NAMALWA (cell line): ENCODE measurements at places on chromosomes 6 and 20.

DNA sequence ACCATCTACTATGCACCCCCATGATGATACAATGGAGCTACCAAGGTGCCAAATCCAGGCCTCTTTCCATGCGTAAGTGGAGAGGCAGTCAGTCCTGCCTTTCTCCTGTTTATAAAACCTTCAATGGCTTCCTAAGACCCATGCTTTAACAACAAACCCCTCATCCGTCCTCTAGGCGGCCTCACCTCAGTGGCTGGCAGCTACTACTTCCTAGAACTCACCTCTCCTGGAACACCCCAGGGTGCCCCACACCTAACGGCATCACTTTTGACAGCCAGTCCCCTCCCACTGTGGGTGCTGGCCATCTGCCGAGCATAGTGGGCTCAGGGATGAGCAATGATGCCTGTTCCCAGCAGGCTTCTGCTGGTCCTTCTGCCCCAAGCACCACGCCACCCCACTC lies 80.0 kb upstream of the TAB2 start:
- DNase-seq, result no peak

DNA sequence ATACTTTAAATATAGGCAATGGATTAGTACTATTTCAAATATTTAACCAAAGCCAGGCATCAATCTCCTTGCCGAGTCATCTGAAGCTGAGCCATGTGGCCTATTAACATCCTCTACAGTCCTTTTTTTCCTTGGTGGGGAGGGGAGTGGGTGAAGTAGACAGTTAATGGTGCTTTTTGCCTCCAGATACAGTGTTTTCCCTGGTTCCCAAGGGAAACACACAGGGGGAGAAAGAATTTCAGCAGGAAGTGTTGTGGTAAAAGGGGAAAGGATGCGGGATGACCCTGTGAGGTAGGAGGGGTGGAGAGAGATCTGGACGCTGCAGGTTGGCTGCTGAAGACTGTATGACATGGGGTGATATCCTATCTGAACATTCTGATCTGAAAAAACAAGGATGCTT lies 9.6 kb downstream of the CLDN20 start:
- DNase-seq, result no peak

DNA sequence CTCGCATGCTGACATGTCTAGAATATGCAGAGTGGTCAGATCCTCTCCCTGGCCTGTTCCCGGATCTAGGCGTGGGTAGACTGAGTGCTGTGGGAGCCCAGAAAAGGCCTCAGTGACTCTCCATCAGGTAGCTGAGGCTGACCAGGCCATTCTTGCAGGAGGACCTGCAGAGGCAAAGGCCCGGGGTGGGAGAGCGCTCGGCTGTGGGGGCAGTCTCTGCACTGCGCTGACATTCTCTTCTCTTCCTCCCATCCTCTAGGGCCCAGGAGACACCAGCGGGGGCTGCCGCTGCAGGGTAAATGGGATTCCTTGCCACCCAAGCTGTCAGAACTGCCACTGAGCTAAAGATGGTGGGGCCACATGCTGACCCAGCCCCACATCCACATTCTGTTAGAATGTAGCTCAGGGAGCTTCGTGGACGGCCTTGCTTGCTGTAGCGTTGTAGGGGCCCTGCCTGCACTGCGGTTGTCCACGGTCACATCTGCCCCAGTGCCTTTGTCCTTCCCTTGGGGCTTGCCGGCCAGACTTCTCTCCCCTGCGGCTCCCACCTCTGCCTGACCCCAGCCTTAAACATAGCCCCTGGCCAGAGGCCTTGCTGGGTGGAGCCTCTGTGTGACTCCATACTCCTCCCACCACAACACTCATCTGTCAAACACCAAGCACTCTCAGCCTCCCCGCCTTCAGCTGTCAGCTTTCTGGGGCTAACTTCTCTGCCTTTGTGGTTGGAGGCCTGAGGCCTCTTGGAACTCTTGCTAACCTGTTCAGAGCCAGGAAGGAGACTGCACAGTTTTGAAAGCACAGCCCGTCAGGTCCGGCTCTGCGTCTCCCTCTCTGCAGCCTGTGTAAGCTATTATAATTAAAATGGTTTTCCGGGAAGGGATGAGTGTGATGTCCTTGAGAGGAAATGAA lies 22.2 kb downstream of the RBCK1 start:
- no peak for DNase-seq

DNA sequence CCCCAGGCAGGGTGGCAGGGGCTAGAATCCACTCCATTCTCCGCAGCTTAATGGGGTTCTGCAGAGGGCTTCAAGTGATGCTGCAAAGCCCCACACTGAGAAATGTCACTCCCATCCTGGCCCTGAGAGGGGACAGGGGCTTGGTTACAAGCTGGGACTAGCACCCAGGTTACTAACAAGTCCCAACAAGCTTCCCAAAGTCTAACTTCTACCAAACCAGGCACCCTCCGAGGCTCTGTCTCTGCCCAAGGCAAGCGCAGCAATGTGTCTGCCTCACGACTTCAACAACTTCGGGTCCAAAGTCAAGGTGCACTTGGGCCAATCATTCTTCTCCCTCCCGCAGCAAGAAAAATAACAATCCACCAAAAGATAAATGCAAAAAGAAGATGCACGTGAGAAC lies 45.6 kb downstream of the NFATC2 start:
- DNase-seq, result no peak

DNA sequence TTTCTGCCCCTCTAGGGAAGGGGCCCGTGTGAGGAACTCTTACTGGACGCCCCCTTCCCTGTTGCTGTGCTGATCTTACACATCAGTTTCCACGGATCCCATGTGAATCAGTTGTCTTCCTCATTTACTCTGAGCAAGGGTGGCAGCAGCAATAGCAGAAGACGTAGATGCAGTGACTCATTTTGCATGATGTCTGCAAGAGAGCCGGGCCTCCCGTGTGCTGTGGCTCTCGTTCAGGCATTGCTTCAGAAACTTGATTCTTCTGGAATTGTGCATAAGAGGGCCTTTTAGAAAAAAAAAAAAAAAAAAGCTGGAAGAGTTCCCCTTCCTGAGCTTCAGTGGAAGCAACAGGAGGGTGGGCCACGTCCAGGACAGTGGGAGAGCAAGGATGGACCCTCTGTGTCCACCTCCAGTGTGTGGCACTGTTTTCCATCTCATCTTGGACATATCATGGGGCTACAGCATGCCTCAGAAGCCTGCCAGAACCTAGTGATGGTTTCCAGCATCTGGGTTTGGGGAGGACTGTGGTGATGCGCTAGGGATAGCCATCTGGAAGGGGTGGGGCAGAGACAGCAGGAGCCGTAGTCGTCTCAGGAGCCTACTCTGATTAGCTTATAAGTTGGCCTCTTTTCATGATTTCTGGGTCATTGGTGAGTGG lies 62.1 kb downstream of the FOXO3 start:
- no peak for DNase-seq

DNA sequence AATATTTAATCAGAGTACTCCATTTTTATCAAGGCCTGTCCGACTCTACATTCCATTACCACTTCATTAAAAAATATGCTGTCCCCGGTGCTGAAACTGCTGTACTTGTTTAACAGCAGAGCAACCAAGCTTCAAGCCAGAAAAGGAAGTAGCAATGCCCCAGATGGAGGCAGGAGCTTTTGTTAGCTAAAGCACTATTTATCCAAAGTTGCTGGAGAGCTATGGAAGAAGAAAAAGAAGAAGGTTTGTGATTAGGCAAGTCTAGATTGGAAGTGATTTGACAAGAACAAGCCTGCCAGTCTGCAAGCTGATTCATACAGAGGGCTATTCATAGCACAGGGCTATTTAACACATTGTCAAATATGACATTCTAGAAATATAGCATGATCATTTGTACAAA lies 160.9 kb upstream of the SPTLC3 start:
- peak; percentile 3 for DNase-seq

- no peak for DNase-seq
These were observed 10.5 kb downstream of the C6orf136 start for GRCh38 chr6:30657454-30657853.

- no peak for DNase-seq
These were observed 216.3 kb upstream of the ECI2 start for GRCh38 chr6:4351520-4352321.
